Stimulated activated naive CD8-positive, alpha-beta T cell treated with anti-CD3 and anti-CD28 coated beads, Interleukin-15, Interleukin-2, amounts not matched to agents 100 U/mL and 50 U/mL, for 24 hours (primary cell): ENCODE measurements at places on chromosomes 4 and X.

- no peak for DNase-seq
Observed at GRCh38 chr4:179855469-179855868, 2387.7 kb upstream of the TENM3 start.

DNA sequence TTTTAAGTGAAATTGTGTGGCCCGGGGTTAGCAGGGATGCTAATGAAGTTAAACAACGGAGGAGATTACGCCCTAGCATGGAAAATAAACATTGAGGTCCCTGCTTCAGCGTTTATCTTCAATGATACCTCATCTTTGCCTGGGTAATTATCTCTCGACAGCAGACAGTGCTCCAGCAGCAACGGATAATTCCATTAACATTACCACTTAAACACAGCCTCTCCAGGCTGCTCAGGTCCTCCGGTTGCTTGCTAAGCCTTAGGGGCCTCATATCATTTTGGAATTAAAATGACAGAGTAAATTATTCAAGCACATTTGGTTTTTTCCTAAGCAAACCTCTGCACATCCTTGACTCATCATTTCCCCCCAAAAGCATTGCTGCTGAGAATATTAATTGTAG lies 281.5 kb upstream of the KLF3 start:
- no peak for DNase-seq

GRCh38 chr4:101993842-101994775 lies 203.6 kb downstream of the BANK1 start:
- no peak for DNase-seq

GRCh38 chr4:128571747-128572146 lies 237.8 kb upstream of the JADE1 start:
- DNase-seq, result no peak

DNA sequence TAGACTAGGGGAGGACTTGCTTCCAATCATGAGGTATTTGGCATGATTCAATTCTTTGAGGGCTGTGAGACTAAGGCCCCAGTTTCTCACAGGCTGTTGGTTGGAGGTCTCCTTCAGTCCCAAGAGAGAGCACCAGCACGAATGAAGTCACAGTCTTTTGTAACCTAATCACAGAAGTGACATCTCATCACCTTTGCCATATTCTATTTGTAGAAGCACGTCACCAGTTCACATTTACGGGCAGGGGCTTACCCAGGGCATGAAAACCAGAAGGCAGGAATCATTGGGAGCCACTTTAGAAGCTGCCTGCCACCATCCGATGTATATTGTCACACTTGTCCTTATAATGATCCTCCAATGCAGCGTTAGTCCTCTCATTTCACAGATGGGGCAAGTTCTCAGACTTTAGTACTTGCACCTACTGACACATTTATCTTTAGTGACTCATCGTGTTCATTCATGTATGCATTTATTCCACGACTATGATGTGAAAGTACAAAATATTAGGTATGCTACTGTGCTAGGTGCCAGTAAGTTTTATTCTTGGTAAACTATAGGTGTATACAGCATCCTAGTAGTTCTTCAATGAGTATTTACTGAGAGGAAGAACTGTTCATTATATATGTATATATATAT lies 163.8 kb upstream of the PGRMC2 start:
- no peak for DNase-seq

DNA sequence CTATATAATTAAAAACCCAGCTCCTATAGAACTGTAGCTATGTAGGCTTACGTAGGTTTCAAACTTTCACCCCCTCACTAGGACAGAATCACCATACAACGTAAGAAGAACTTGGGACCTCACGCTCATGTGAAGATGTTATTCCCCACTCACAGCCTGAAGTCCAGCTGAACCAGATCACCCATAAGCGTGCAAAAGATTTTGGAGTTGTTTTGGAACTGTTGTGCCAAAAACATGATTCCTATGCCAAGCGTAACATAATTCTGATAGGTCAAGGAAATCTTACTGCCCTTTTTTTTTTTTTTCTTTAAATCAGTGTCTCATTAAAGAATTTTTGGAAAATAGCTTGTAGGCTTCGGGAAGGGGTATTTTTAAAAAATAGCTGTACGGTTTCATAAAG lies 57.0 kb downstream of the LCORL start:
- DNase-seq, result no peak
